ENCODE measurements at places on chromosomes 16 and 17. TPM values are rescaled to one million over a fixed set of nuclear protein-coding genes. Genes with fewer than 3 reads are reported as not detected.

PMP22 gene
- total RNA-seq = 70.0 TPM

KCTD2 gene
- 38.7 TPM for total RNA-seq

NOL3 gene
- total RNA-seq = 53.6 TPM

- no peak for DNase-seq
Observed at GRCh38 chr16:56198006-56198754, 6.9 kb downstream of the GNAO1 start.

GRCh38 chr17:39186481-39187002, 10.9 kb downstream of the CACNB1 start:
- DNase-seq = no peak

GRCh38 chr16:3152277-3152990, 17.6 kb downstream of the ZNF213 start:
- peak; percentile 86 for DNase-seq

- DNase-seq = no peak
Observed at GRCh38 chr16:8898660-8899318, 16.6 kb downstream of the LITAFD start.

DNA sequence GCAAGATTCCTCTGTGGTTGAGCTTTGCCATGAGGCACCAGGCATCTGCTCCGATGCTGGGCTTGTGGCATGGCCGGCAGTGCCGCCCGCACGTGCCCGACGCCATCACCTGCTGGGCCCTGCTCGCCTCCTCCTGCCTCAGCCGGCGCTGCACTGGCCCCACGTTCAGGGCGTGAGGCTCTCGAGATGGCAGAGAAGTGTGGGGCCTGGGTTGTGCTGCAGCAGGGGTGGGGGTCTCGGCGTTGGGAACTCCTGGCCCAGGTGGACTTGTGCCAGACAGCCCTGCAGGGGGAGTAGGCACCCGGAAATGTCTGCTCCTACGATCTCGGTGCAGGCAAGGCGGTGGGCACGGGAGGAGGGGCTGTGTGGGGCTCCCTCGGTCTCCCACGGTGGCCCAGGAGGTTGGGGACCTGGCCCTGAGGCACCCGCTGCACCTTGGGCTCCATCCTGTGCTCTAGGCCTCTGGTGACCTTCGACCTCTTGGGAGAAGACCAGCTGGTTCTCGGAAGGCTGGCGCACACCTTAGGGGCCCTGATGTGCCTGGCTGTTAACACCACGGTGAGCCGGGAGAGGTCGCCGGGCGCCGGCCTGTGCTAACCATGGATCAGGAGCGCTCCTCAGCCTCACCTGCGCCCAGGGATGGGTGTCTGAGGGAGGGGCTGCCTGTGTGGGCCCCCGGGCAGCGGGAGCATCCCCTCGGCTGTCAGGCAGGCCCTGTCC, 13.5 kb downstream of the TELO2 start:
- no peak for DNase-seq

DNA sequence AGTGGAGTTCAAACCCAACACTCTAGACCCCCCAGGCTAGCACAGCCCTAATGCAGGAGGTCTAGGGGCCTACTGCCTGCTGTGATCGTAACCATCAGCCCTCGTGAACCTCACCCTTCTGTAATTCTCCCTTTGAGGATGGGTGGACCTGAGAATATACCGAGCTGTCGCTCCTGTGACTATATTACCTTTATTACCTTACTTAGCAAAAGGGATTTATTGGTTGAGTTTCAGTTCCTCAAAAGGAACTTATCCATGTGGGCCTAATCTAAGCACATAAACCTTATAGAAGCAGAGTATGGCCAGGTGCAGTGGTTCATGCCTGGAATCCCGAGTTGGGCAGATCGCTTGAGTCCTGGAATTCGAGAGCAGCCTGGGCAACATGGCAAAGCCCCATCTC, 19.2 kb upstream of the EMP2 start:
- DNase-seq = no peak

DNA sequence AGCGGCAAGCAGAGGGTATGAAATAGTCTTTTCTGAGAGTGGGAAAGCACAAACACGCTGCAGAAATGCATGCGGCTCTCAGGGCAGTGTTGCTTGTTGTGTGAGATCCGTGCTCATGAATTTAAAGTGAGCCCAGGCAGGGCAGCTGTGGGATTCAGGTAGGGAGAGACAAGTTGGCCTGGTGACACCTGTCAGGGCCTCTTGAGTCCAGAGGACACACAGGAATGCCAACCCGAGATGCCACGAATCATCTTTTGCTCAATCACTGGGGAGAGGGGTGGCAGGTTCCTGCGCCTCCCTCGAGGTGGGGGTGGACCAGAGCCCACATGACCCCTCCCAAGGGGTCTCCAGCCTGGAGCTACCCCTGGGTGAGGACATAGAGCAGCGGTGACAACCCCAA, 211.9 kb downstream of the GSG1L start:
- no peak for DNase-seq

- no peak for DNase-seq
Observed at GRCh38 chr16:29665294-29666077, 2.4 kb downstream of the SPN start.

DNA sequence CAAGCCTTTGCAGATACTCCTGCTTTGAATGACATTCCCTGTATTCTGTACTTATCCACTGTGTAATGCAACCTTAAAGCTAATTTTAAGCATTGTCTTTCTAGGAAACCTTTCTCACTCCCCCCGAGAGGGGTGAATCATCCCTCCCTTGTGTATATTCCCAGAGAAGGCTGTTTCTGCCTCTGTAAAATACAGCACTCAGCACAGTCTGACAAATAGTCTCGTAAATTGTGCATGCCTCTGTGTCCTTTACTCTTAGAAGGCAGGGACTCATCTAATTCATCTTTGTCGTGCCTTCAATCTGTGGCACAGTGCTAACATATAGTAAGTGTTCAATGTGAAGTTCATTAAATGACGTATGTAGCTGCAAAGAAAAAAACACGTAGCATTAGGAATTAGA, 200.7 kb downstream of the CA10 start:
- no peak for DNase-seq
